NCI-H2081 treated with DMSO at 0.1 percent for 48 hours (cell line): ENCODE measurements at places on chromosomes 2 and 18.

GRCh38 chr2:129189617-129190319 lies 789.7 kb upstream of the RAB6C start:
- no peak for DNase-seq

DNA sequence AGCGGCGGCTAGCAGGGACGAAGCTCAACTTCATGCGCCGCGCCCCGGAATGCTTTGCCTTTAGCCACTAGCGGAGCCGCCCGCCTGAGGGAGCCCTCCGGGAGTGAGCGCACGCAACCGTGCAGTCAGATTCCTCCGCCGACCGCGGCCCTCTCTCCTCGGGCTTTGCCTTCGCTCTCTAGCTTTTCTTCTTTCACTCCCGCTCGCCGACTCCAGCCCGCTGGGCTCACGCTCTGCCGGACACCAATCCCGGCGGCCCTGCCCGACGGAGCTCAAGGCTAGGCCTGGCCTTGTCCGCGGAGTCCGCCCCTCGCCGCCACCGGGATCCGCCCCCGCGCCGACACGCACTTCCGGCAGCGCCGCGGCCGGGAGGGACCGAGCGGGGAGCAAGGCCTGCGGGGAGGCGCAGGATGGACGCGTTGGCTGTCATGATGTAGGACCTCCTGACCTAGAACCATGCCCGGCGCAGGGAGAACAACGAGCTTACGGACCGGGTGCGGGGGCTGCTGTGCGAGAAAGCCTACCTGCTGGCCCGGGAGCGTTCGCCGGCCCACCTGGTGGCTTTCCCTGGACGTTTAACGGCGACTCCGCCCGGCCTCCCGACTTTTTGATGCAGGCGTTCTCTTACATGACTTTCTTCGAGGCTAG lies 40.8 kb upstream of the AKAIN1 start:
- DNase-seq, result peak; percentile 71

DNA sequence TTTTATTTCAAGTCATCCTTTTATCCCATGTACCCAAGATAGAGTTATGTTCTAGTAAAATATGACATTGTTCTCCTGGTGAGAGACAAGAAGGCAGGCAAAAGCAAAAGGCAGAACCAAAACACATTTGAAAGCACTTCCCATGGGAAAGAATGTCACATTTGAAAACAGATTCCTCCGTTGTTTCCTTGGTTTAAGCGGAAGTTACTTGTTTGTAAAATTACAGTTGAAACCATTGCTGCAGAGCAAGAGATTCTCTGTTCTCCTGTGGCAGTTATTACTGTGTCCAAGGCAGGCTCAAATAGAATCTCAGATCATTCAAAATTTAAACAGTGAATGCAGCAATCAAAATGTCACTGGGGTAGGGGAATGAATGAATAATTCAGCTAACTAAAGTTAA lies 149.6 kb downstream of the MTCL1 start:
- no peak for DNase-seq

DNA sequence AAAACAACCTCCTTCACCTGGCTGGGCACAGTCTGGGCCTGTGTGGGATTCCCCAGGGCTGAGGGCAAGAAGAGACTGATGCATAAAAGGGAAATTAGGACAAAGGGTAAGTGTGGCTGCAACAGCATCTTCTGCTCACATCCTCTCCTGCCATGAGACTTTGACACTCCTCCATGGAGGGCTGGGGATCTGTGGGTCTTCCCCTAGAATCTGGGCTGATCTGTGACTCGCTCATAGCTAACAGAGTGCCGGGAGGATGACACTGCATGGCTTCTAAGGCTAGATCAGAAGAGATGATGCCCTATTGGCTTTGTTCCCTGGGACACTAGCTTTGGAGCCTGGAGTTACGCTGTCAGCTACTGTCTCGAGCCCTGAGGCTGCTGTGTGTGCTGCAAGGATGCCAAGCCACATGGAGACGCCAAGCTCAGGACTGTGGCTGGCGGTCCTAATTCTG lies 24.3 kb downstream of the MOCOS start:
- no peak for DNase-seq

DNA sequence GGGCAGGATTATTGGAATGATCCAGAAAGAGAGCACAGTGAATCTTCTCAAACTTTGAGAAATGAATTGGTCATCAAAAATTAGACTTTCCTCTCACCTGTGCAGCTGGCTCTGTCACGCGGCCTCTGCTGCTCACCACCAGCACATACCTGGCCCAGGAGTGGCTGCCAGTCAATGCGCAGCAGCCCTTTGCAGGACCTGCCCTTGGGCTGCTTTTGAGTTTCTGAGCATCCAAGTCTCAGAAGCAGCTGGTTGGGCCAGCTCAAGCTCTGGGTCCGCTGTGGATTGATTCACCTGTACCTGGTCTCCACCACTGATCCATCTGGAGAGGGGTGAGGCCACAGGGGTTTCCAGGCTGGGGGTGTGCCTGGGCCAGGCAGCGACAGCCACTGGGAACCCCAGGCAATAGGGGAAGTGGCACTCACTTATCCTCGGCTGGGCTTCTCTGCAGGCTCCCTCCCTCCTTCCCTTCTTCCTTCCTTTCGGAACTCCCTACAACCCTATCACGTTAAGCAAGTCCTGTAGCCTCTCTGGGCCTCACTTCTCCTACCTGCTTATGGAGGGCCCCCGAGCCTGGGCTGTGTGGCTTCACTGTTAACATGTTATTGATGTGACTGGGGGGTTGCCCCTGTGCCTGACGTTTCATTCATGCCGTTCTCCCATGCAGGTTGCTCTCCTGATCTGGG lies 48.1 kb downstream of the SH3BP4 start:
- DNase-seq, result no peak

DNA sequence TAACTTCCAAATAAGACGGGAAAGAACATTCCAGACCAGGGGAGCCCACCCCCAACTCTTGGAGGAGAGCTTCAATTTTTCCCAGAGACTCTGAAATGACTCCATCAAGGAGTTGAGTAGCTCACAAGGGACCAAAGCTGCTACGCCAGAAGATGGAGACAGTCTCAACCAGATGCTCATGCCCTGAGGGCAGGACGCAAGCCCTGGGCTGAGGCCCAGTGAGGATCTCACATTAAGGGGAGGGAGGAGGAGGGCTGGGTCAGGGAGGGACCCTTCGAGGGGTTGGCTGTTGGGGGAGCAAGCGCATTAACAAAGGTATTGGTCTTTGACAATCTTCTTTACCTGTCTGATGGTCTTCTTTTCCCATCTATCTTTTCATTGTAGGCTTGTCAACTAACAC lies 141.3 kb upstream of the SLC1A4 start:
- DNase-seq, result no peak

DNA sequence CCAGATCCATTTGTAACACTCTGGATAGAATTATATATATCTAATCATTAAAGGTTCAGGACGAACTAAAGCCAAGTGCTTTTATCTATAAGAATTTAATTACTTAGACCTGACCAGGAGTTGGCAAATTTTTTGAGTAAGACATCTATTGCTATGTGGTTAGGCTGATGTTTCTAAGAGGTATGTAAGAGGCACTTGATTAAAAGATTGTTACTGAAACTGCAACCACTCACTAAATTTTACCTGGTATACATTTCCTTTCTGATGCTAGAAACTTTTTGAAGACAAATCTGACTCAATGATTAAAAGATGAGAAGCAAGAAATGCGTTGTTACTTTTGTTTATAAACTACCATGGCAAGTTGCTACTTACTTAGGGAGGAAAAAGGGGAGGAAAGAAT lies 76.7 kb upstream of the CHAC2 start:
- no peak for DNase-seq

- no peak for DNase-seq
Measured at GRCh38 chr2:26682155-26682554, 10.4 kb upstream of the KCNK3 start.

DNA sequence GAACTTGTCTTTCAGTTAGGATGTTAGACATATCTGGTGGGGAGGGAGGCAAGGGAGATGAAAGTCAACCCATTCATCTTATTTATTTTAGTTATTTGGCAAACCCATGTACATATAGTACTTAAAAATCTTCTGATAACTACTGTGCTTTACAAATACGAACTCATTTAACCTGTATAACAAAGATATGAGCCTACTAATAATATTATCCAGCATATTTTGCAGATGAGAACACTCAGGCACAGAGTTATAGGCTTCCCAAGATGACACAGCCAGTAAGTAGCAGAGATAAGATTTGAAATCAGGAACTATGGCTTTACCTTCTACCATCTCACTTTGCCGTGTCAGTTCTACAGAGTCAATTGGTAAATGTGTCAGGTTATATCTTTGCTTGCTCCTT lies 262.6 kb upstream of the DOK6 start:
- no peak for DNase-seq

DNA sequence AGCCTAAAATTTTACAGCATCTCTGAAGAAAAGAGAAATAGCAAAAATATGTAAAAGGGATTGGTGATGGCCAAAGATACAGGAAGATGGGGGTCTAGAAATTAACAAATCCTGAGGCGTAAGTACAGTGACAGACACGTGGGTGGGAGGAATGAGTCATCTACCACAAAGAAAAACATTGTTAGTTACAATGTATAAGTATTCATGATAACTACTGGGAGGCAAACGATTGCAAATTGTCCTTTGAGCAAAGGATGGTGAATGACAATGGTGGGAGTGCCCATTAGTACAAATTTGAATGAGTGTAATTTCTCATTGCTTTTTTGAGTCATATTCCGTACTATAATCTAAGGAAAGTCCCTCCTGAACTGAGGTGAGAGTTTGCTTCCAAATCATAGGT lies 809.0 kb upstream of the FAM98A start:
- DNase-seq, result no peak

- no peak for DNase-seq
Measured at GRCh38 chr2:241378816-241379215, 22.7 kb downstream of the FARP2 start.

DNA sequence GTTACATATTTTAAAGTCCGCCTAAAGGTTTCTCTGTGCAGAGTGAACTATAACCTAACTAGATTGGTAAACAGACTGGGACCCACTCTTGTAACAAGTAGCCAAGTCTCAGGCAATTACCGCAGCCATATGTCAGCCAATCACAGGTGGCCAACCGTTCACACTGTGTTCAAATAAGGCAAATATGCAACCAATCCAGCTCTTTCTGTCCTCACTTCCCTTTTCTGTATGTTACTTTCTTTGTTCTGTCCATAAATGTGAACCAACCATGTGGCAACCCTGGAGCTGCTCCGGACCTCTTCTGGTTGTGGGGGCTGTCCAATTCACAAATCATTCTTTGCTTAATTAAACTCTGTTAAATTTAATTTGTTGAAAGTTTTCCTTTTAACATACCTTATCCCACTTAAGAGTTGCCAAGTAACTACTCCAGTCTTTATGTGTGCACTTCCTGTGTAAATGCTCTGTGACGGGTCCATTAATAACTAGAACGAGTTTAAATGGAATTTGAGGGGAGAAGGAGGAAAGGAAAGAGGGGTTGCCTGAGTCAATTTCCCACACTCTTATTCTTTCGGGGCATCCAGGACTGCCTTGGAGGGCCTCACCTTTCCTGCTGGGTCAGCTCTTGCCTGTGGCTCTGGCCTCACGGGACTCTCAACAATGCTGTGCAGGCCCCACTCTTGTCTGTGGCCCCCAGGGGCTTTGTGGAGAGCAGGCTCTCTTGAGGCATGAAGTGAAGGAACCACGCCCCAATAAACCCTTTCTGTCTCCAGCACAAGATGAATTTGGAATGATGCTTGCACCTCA lies 6.6 kb upstream of the RPL37A start:
- no peak for DNase-seq

DNA sequence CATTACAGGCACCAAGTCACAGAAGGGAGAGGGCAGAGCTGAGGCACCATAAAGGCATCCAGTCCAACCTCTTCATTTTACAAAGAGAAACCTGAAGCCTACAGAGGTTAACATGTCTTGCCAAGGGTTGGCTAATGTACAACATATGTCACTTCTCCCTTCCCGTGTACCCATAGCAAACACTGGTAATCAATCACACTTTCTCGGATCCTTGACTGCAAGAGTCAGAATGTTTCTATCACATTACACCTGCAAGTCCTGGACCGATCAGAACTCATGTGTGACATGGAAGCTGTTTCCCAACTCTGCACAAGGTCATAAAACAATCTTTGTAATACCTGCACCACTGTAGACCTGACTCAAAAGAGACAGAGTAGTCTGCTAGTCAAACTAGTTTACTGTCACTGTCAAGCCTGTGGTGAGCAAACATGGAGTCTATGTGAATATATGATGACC lies 6.0 kb downstream of the ANKRD44 start:
- no peak for DNase-seq

- DNase-seq, result no peak
Measured at GRCh38 chr2:200255549-200255948, 50.9 kb upstream of the SPATS2L start.
